Left colon (tissue), 2 donors: ENCODE measurements at places on chromosomes 2 and 18. TPM values are rescaled to one million over a fixed set of nuclear protein-coding genes. Genes with fewer than 3 reads are reported as not detected.

- DNase-seq = no peak
Measured at GRCh38 chr2:28552045-28552823, 56.4 kb downstream of the PLB1 start.

SMARCAL1 gene
- total RNA-seq = 14.7 TPM

DOK1 gene
- total RNA-seq = 21.4 TPM

DNA sequence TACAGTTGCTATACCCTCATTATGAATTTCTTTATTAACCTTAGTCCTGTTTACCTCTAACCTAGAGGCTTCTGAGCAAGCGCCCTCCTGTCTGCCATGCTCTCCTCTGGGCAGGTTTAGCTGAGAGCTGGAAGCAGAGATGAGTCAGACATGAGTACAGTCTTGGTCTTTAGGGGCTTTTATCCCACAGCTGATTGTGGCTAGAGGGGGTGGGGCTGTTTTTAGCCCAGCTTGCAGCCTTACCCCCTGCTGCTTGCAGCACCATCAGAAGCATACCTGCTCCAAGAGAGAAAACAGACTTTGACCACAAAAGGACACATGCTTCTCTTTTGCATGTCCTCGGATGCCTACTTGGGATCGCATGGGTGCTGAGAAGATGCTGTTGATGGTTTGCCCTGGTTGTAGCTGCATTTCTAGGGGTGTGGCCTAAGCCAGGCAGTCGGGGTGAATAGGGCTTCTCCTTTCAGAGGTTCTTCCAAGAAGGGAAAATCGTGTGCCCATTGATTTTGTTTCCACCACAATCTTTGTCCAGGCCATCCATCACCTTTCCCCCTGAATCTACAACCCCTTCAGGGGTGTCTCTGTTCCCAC lies 115.0 kb upstream of the LGALSL start:
- DNase-seq = no peak

DNA sequence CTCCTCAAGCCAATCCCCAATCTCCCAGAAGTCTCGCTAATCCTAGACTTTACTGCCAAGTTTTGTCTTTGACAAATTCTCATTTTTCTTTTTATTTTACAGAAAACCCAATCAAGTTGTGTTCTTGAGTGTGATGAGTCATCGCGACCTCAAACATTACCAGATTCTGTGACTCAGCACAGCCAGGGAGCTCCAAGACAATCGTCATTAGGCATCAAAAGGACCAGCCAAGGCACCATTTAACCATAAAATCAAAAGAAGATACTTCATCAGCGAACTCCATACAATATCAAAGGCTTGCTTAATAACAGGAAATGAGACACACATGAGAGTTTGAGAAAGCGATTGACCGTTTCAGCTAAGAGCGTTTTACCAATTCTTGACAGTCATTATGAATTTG lies 146.2 kb upstream of the AGAP1 start:
- no peak for DNase-seq

DNA sequence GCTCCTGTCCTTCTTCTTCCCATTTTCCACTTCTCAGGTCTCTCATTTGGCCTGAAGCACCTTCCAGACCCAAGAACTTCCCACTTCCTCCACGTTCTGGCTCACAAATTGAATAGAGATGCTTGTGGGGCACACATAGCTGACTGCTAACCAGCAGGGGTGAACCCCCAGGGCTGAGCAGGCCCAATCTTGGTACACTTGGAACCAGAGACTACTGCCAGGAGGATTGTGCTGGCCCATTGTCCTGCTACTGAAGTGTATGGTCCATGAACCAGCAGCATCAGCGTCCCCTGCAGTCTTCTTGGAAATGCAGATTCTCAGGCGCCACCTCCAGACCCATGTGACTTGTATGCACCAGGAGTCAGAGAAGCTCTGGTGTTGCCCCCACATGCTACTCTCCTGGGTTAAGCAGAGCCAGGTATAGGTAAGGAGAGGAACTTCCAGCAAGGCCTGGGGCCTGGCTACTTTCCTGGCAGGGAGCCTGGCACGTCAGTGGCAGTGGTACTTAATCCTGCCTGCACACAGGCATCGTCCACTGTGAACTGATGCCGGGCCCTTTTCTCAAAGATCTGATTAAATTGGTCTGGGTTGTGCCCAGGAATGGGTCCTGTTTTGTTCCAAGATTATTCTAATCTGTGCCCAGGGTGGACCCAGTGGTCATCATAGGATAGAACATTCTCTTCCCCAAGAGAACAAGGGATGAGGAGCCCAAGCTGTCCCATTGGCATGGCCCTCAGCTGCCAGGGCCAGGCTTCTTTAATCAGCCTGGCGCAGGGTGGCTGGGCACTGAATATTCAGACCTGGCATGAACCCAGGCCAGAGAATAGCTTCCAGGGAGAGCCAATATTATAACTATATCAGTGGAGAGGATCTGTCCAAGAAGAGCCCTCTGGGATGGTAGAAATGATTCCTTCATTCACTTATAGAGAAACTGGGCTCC lies 248.7 kb downstream of the SOX11 start:
- DNase-seq = no peak

GRCh38 chr2:148614014-148614321 lies 30.6 kb upstream of the EPC2 start:
- DNase-seq = no peak

ALPG gene
- total RNA-seq = 0.56 TPM

- DNase-seq = no peak
Measured at GRCh38 chr18:51953521-51953920, 386.5 kb upstream of the DCC start.

- no peak for DNase-seq
Measured at GRCh38 chr18:45771587-45772480, 47.9 kb downstream of the SLC14A1 start.

GRCh38 chr18:55214969-55215368 lies 255.7 kb upstream of the CCDC68 start:
- no peak for DNase-seq

DNA sequence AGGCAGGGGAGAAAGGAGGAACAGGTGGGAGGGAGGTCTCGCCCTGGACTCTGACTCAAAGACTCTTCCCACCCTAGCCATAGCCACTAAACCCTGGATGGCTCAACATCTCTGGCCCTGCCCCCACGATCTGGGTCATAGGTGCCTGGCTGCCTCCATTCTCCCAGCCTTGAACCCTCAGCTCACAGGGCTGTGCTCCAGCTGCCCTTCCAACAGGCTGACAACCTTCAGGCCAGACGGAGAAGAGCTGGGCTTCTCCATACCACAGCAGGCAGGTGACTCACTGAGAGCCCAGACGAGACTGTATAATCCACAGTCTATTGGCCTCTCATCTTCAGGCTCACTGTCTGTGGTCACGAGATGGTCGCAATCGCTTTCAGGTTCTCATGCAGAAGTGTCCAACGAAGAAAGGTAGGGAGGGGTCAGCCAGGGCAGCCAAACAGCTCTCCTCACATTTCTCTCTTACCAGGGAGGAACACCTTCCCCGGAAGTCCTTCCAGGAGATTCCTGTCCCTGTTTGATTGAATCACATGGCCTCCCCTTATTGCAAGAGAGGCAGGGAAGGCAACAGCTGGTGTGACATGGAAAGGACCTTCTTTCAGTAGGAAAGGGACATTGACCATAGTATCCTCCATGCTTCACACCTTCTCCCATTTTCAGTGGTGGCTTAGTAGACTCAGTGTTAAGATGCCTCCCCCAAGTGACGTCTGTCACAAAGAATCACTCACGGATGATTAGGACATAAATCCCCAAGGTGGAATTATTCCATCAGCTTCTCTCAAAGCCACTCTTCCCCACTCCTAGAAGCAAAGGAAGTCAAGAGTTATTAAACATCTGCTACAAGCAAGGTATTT lies 100.1 kb downstream of the MRO start:
- DNase-seq = no peak

DNA sequence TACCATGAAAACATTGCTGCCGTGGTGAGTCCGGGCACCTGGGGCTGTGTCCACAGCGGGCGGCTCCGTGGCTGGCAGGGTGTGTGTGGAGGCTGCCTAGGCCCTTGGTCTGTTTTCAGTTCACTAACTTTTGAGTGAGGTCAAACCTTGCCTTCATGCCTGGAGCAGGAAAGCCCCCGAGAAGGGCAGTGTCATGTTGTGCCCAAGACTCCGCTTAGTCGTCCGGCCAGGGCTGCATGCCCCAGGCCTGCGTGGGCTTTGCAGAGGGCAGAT lies 24.1 kb downstream of the MAL start:
- DNase-seq = no peak

UGT1A4 gene
- total RNA-seq = 4.0 TPM

- DNase-seq = no peak
Measured at GRCh38 chr2:130877258-130877657, 40.5 kb downstream of the ARHGEF4 start.

GRCh38 chr2:121955426-121955825 lies 200.0 kb downstream of the TSN start:
- DNase-seq = no peak

- no peak for DNase-seq
Measured at GRCh38 chr2:226466589-226466988, 333.0 kb downstream of the IRS1 start.

LAMA3 gene
- 33.2 TPM for total RNA-seq

IL1A gene
- total RNA-seq = 0.12 TPM

DNA sequence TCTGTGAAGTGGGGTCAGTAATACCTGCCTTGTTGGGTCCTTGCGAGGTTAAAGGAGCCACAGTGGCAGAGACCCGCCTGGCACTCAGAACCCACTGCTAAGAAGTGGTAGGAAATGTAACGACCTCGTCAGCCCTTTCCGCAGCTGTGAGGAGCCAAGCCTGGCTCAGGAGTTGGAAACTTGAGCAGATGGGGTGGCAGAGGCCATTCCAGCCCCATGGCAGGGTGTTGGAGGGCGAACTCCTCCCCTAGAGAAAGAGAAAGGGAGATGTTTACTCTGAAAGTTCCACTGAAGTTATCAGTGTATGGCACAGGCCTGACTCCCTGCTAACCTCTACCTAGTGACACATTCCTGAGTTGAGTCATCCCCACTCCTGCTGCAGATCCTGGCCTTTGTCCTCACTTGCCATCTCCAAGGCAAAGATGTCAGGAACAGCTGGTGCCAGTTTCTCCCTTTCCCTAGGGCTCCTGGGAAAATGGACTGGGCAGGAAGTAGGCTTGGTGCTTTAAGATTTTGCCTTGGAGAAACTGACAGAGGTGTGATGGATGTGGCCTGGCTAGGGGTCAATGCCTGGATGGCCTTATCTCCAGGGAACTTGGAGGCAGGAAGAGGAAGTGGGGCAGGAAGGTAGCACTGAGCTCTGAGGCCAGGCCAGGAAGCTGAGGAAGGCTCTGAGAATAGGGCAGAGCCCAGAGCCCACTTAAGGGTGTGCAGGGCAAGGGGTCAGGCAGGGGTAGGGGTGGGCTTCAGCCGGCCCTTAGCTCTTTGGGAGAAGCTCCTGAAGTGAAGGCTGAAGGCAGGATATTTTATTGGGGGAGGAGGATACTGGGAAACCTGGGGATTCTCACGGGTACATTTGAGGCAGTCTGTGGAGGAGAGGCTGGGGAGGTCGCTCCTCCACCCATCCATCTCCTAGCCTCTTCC lies 888 bp downstream of the VAMP5 start:
- DNase-seq = no peak

- DNase-seq = no peak
Measured at GRCh38 chr2:61378281-61378680, 92.6 kb downstream of the USP34 start.

- no peak for DNase-seq
Measured at GRCh38 chr18:28183418-28184078, 6.6 kb upstream of the CDH2 start.

FAM161A gene
- total RNA-seq = 0.73 TPM

- DNase-seq = no peak
Measured at GRCh38 chr2:88049622-88050021, 6.0 kb downstream of the KRCC1 start.

DNA sequence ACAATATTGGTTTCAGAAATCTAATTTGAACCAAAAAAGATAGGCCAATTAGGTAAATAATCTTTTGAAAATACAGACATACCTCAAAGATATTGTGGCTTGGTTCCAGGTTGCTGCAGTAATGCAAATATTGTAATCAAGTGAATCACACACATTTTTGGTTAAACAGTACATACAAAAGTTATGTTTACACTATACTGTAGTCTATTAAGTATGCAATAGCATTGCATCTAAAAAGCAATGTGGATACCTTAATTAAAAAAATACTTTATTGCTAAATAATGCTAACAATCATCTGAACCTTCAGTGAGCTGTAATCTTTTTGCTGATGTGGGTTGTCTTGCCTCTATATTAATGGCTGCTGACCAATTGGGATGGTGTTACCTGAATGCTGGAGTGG lies 67.3 kb downstream of the KYNU start:
- no peak for DNase-seq

GRCh38 chr18:3111523-3112240 lies 98.7 kb upstream of the LPIN2 start:
- DNase-seq = no peak

LMAN2L gene
- 16.3 TPM for total RNA-seq

DNA sequence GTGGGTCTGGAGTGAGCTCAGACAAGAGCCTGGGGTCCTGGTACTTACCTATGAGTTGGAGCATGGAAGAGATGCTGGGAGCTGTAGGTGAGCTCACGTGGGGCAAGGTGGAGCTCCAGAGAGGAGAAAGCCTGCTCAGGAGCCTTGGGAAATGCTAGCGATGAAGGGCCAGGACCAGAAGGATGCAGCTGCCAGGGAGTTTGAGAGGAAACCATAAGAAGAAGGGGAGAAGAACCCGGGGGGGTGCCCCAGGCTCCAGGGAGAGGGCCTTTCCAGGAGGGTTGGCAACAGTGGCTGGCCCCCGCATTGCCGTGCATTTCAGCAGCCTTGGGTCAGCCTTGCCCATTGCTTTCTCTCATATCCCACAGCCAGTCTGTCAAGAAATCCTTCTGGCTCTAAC lies 268.7 kb downstream of the GLI2 start:
- no peak for DNase-seq

PRSS56 gene
- not detected for total RNA-seq

SLC4A5 gene
- 2.2 TPM for total RNA-seq

DNA sequence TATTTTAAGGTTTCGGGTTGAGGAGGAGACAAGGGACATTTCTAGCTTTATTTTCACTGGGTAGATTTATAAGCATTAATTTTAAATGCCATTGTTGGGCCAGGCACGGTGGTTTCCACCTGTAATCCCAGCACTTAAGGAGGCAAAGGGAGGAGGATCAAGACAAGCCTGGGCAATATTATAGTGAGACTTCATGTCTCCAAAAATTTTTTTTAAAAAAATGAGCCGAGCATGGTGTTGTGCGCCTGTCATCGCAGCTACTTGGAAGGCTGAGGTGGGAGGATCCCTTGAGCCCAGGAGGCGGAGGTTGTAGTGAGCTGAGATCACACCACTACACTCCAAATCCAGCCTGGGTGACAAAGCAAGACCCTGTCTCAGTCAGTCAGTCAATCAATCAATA lies 45.0 kb downstream of the MBD5 start:
- no peak for DNase-seq

DNA sequence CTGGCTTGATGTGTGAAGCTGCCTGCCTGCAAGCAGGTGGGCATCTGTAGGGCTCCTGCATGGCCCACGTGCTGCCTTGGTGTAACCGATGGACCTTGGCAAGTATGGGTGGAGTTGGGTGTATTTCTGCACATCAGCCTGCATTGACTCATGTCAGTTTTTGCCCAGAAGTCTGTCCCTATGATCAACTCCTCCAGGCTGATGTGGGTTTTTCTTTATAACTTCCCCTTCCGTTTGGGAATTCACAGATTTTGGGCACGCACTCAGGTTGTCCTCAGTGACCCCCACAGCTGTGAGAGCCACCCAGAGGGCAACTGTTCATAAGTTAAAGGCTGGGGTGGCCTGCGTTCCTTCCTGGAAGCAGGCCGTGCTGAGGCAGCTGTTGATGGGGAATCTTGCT lies 123.3 kb downstream of the NCK2 start:
- DNase-seq = no peak
